ENCODE measurements at places on chromosomes 11 and 22.

GRCh38 chr22:27526901-27527300 is 274.7 kb downstream of the MN1 start:
- DNase-seq: no peak

DNA sequence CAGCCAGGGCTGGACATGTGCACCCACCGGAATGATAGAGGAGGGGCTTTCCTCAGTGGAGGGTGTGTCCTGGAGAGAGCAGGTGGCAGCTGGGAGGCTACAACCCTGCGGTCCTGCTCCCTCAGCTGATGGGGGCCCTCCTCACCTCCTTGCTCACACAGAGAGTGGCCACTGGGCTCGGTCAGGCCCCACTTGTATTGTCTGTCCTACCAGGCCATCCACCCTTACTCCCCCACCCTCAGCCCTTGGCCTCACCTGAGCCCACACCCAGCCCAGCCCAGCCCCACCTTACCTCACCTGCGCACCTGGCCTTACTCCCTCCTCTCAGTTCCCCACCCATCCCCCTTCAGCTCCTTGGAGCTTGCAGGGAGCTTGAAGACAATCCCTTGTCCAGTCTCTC is 3.1 kb downstream of the TRPM5 start:
- DNase-seq: no peak

GRCh38 chr11:113087706-113088105 is 126.5 kb downstream of the NCAM1 start:
- DNase-seq: no peak

DNA sequence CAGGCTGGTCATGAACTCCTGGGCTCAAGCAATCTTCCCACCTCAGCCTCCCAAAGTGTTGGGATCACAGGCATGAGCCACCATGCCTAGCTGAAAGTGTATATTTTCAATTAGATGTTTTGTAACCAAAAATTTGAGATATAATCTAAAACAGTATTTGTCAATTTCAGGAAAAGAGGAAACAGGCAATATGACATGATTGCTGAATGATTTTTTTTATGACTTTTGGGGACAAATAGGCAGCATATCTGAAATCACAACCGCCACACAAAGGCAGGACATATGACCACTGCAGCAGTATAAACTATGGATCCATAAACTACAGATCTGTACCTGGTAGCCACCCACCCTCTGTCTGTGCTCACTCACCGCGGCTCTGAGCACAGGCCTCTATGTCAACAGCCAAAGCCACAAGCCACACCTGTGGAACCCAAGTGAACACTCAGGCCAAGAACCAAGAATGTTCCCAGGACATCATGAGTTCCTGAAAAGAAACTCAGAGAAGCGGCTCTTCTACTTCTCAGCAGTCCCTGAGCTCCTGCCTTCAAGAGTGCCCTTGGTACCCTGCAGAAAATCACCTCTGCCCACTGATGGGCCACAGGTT is 22.5 kb downstream of the PISD start:
- no peak for DNase-seq

DNA sequence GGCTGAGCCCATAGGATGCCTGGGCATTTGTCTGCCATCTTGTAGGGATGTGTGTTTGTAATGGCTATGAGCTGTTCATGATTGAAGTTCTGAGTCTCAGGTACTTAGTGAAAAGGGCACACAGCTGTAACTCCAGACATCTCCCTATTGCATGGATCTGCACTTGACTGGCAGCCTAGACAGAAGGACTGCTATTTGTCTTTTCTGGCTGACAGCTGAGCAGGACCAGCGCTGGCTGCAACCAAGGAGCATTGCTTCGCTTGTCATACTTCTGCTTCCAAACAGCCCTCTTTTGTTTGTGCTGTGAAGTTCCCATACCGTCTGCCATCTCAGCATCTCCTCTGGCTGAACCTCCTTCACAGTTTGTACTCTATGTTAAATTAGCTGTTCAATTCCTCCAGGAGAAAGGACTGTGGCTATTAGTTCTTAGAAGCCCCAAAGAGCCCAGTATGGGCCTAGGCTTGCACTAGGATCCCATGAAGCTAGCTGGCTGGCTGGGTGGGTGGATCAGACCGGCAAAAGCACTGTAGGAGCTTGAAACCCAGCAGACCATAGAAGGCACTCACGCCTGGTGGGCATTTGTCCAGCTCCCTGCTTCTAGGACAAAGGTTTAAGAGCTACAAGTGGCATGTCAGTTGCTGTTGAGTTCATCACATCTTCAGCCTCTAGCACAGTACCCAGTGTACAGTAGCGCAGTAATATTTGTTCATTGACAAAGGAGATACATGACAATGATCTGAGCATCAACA is 20.4 kb downstream of the HIRA start:
- no peak for DNase-seq

DNA sequence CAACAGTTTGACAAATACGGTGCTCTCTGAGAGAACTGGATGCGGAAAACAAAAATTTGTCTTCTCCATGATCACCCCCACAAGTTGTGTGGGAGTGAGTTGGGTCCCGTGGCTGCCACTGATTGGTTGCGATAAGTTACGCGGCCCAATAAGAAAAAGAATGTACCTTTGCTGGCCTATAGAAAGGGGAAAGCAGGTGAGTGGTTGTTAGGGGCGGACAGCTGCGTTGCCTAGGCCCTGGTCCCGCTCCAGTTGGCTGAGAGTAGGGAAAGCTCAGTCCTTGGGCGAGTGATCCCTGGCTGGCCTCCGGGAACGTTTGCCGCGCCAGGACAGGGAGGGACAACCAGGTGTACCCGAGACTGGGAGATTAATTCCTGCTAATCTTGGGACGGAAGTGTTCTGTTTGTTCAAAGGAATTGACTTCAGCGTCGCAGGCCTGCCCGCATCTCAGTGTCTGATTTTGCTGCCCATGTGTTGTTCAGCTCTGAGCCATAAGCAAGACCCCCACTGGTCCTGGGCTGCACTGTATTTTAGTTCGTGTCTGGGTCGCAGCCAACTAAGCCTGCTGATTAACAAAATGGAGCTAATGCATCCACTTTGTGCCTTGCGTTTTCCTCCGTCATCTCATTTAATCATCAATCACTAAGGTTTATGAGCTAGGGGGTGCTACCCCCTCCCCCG is 773 bp upstream of the SYVN1 start:
- DNase-seq: peak; percentile 90

DNA sequence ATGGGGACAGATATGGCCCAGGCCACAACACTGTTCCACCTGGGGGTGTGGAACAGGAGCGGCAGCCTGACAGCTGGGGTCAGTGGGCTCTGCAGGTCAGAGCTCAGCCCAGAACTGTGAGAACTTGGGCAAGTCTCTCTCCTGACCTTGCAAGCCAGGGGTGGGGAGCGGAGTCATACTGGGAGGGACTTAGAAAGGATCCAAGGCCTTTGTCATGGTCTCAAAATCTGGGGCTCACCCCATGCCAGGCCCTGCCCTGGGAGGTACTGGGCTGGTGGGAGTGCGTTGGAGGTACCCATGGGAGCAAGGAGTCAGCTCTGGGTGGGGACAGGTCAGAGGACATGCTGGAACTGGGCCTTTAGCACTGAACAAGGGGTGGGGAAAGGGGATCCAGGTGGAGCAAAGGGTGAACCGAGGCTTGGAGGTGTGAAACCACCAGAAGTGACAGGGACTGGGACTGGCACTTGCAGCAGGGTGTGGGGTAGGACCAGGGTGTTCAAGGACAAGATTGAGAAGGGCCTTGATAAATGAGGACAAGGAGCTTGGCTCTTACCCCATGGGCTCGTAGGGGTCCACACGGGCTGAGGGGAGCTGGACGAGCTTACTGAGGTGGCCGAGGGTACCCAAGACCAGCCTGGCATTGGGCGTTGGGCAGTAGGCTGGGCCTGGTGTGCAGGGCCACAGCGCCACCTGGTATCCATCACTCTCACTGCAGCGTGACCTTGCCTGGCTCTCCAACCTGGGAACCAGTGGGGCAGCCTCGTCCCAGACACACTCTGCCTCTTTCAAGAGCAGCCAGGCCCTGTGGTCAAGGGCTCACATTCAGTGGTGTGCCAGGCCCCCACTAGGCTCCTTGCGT is 7.4 kb upstream of the PMM1 start:
- DNase-seq: peak; percentile 40

DNA sequence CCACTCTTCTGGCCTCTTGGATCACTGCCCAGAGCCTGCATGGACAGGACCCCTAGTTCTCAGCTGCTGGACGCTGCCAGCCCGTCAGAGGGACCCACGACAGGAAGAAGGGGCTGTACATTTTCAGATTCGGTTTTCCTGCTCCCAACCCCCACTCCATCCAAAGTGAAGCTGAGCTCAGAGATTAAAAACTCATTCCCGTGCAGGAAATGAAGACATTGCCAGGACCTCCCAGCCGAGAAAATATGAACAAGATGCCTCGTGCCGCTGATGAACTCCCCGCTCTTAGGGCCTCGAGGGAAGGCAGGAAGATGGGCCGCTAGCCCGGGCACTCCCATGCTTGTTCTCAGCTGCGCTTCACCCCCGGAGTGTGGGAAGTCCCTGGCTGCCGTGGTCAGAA is 36.1 kb downstream of the RPUSD4 start:
- DNase-seq: no peak

GRCh38 chr22:31944700-31945442 is 536 bp downstream of the YWHAH start:
- no peak for DNase-seq

- DNase-seq: peak; percentile 82
These were observed 63.4 kb downstream of the NRXN2 start for GRCh38 chr11:64659417-64660144.

- no peak for DNase-seq
These were observed 32.8 kb downstream of the ARHGAP20 start for GRCh38 chr11:110679323-110679975.

DNA sequence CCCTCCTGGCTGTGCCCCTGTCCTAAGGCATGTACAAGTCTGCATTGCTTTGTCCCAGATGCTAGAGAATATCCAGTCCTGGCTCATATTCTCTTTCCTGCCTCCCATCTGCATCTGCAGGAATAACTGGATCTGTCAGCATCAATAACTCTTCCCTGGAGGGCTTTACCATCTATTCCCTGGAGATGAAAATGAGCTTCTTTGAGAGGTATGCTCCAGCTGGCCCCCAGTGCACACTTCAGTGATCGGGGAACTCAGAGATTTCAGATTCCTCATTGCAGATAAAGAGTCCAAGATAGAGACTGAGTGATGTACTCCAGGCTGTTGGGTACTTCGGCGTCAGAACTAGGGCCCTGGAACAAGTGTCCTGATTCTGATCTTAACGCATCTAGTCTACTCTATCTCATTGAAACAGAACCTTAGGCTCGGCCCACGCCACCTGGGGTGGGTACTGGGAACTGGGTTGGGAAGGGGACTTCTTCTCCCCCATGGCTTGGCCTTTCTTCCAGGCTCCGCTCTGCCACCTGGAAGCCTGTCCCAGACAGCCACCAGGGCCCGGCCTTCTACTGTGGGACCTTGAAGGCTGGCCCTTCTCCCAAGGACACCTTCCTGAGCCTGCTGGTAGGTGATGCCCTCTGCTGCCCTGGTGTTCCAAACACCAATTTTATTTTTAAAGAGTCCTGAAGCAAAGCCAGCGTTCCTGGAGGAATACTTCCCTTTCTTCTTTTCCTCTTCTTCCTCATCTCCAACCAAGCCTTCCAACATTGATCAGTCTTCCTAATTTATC is 17.8 kb upstream of the GLB1L2 start:
- DNase-seq: no peak

- no peak for DNase-seq
These were observed 21.7 kb downstream of the KIRREL3 start for GRCh38 chr11:126978911-126979310.

GRCh38 chr22:44373234-44373633 is 60.5 kb upstream of the SHISAL1 start:
- no peak for DNase-seq

- peak; percentile 62 for DNase-seq
These were observed 7.6 kb downstream of the OR56A1 start for GRCh38 chr11:6022956-6023355.

GRCh38 chr11:79925570-79925969 is 484.7 kb upstream of the TENM4 start:
- no peak for DNase-seq

DNA sequence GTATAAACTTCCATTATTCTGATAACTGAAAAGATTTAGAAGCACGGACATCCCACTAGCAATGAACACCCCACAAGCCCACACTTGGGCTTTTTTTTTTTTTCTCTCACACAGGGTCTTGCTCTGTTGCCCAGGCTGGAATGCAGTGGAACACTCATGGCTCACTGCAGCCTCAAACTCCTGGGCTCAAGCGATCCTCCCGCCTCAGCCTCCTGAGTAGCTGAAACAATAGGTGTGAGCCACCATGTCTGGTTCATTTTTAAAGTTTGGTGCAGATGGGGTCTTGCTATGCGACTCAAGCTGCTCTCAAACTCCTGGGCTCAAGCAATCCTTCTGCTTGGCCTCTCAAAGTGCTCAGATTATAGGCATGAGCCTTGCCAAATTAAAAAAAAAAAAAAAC is 3.1 kb downstream of the RAPSN start:
- no peak for DNase-seq

DNA sequence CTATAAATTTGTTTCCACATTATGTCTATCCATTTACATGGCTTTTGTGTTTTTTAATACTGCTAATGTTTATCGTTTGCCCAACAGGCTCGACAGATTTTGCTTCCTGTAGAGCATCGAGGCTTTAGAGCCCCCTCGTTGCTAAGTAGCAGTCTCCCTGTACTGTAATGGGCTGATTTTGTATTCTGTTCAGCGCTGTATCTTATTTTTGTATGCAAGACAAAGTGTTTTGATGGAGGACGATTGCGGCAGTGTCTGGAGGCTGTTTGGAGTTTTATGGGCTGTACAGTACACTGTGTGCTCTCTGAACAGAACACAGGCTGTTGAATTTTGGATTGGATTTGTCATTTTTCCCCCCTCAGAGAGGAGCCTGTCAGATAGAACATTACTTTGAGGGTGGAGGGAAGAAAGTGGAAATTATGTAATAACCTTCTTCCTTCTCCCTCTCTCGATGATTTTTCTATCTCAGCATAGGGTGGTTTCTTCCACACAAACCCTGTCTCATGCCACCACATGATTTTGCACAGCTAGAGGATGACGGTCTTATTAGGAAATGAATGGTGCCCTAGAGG is 104.4 kb downstream of the ZBTB16 start:
- DNase-seq: peak; percentile 49

DNA sequence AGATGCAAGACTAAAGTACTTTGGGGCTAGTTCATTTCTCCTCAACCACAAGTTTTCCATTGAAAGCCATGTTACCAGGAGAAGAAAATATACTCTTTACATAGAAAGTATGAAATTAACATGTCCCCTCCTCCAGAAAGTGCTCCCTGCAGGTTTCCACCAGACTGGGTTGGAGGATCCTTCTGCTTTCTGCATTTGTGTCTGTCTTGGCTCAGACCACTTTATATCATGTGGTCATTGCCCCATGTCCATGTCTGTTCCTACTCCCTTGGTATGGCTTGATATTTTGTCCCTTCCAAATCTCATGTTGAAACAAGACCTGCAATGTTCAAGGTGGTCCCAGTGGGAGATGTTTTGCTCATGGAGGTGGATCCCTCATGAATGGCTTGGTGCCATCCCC is 28.4 kb upstream of the ACER3 start:
- no peak for DNase-seq

All from CD14-positive monocyte (primary cell).